Hematopoietic multipotent progenitor cell treated with erythropoietin and hydrocortisone succinate and interleukin-3 and kit ligand, for 8 days (in vitro differentiated cells): ENCODE measurements at places on chromosomes 1 and 21.

GRCh38 chr1:6785728-6786505 is 663 bp downstream of the CAMTA1 start:
- DNase-seq: no peak

GRCh38 chr1:221230605-221231004 is 351.4 kb downstream of the HLX start:
- no peak for DNase-seq

DNA sequence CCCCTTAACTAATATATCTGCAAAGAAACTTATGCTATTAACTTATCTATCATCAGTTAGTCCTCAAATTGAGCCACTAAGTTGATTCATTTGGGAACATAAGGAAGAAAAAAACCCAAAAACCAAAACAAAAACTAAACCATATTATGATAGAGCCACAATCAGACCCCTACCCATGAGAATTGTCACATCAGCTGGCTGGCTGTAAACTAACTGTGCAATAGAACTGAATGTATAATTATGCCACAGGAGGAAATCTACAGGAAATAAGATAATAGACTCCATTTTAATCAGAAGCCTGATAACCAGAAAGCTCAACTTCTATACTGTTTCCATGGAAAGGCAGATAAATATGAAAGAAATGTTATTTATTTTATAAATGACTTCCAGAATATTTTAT is 110.0 kb downstream of the RGL1 start:
- DNase-seq: no peak

- DNase-seq: no peak
Observed at GRCh38 chr1:39900662-39901463, 854 bp downstream of the MYCL start.

DNA sequence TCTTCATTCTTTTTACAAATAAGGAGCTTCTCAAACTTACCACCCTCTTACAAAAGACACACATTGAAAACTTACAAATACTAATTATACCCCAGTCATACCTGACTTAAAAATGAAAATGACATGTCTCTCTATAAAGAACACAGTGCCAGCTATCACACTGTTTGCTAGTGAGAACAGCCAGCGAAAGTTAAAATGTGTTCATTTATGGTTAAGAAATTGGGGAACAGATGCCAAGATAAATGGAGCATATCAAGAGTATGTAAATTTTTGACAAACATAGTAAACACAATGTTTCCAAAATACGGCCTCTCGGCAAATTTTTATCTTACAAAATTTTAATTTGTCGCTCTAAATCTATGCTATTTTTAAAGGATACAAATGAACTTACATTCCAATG is 1422.9 kb downstream of the KCNT2 start:
- no peak for DNase-seq

DNA sequence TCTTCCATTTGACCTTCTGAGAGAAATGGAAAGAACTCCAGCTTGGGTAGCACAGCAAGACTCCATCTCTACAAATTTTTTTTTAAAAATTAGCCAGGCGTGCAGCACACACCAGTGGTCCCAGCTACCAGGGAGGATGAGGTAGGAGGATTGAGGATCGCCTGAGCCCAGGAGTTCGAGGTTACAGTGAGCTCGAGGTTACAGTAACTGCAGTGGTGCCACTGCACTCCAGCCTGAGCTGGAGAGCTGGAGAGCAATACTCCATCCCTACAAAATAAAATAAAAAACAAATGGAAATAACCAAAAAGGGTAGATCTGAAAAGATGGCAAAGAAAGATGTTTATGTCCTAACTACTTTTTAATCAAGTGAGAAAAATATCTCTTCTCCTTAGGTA is 14.5 kb downstream of the POGZ start:
- no peak for DNase-seq

GRCh38 chr21:45164124-45164511 is 89.7 kb downstream of the ADARB1 start:
- DNase-seq: no peak

- no peak for DNase-seq
Observed at GRCh38 chr1:214658785-214659184, 55.8 kb downstream of the CENPF start.

- peak; percentile 14 for DNase-seq
Observed at GRCh38 chr1:227887697-227888403, 59.9 kb downstream of the WNT9A start.

DNA sequence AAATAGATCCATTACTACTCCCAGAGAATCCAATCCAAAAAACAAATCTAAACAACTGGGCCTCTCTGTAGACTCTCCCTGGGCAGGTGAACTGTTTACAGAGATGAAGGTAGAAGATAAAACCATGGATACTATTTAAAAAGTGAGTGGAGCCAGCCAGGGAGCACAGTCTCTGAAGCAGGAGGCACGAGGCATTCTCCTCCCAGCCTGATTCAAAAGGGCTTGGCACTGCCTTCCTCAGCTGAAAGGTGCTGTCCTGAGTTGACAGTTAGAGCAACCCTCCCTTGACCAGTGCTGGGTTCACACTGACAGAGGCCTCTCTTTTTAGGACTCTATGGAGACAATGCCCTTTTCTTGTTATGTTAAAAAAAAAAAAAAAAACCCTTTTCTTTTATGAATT is 36.8 kb downstream of the HENMT1 start:
- DNase-seq: no peak

DNA sequence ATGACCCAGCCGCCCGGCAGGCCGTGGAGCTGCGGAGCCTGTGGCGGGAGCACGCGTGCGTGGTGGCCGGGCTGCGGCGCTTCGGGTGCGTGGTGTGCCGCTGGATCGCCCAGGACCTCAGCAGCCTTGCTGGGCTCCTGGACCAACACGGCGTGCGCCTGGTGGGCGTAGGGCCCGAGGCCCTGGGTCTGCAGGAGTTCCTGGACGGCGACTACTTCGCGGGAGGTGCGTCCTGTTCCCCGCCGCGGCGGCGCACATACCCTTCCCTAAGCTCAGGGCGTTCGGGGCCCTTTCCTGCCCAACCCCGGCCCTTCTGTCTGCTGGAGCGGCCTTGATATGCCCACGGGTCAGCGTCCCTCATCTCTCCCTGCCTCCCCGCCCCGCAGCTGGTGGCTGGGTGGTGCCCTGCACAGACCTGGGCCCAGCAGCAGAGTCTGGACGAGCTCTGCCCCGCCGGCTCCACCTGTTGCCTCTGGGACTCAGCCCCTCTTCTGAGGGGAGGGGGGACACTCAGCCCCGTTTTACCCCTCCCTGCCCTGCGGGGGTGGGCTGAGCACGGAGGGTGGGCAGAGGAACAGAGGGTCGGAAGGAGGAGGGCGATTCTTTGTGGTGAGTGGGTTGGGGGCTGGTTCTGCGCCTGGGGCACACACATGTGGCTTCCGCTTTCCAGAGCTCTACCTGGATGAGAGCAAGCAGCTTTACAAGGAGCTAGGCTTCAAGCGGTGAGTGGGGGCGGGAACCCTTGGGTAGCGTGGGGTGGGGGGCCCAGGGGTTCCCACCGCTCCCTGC is 688 bp downstream of the PRXL2B start:
- DNase-seq: peak; percentile 43

DNA sequence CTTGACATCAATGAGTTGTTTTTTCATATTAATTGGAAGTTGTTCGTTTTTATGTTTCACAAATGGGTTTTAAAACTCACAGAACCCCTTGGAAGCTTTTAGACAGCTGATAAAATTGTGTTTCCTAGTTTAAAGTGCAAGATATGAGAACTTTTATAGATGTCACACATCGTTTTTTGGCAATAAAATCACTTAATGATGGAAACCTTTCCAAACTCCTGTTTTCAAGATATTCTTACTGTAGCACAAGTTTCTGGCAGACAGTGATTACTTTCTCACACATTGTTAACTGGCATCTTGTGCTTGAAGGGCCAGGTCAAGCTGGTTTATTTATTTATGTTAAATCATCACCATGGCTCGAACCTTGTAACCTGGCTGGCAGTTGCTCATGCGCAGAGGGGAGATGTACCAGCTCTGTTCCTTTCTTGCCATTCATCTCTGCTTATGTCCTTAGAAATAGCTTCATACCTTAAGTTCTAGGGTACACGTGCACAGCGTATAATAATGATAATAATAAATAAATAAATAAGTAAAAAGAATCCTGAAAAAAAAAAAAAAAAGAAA is 10.2 kb upstream of the RCAN1 start:
- no peak for DNase-seq

DNA sequence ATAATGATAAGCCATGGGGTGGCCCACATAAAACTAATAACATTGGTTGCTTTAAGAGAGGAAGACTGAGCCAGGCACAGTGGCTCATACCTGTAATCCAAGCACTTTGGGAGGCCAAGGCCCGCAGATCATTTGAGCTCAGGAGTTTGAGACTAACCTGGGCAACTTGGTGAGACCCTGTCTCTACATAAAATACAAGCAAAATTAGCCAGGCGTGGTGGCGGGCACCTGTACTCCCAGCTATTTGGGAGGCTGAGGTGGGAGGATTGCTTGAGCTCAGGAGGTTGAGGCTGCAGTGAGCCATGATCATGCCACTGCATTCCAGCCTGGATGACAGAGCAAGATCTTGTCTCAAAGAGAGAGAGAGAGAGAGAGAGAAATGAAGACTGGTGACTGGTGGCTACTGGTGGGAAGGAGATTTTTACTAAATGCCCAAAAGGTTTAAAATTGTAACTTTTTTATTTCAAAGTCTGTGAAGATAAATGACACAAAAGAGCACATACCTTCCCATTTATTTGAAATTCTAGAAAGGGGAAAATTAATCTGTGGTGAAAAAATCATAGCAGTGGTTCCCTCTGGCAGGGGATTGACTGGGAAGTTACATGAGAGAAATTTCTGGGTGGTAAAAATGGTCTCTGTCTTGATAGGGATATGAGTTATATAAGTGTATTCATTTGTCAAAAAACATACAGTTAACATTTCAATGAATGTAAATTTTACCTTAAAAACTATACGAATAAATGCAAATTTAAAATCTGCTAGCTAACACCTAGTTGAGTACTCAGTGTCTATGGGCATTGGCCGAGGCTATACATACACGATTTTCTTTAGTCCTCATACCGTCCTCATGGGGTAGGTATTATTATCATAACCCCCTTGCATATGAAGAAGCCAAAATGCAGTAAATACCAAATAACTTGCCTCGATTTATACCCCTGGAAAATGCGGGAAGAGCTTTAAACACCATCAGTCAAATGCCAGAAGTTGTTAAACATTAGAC is 2.2 kb upstream of the NBPF1 start:
- peak; percentile 21 for DNase-seq

GRCh38 chr21:26888256-26888655 is 43.0 kb upstream of the ADAMTS1 start:
- DNase-seq: no peak

- peak; percentile 35 for DNase-seq
Observed at GRCh38 chr1:168280296-168280927, at the start of gene TBX19. TBX19 (plus strand) TSS chr1:168280877; CDS start chr1:168281091, 214 bp downstream.

- no peak for DNase-seq
Observed at GRCh38 chr21:39088031-39088370, 95.2 kb downstream of the PSMG1 start.
